Endothelial cell (in vitro differentiated cells): ENCODE measurements at places on chromosomes 6 and 20. TPM values are rescaled to one million over a fixed set of nuclear protein-coding genes. Genes with fewer than 3 reads are reported as not detected.
A peak's percentile ranks its signal among the peaks of the same experiment; 100 is the strongest.

The SPTLC3 gene
- total RNA-seq, result 0.41 TPM

The PLA2G7 gene
- 0.21 TPM for total RNA-seq

GRCh38 chr6:47276377-47276776 lies 33.3 kb downstream of the TNFRSF21 start:
- peaks cover 16% of the 10 kb centered on the region for H3K4me1 ChIP-seq
- no peak for DNase-seq
- peaks cover 17% of the 10 kb centered on the region for H3K36me3 ChIP-seq
- H3K27ac ChIP-seq, result no peak overlapping the region
- H3K27me3 ChIP-seq, result no peaks in the 10 kb centered on the region
- H3K4me3 ChIP-seq, result no peak overlapping the region

- DNase-seq, result no peak
- no peaks in the 10 kb centered on the region for H3K27me3 ChIP-seq
- no peaks in the 10 kb centered on the region for H3K4me1 ChIP-seq
- no peaks in the 10 kb centered on the region for H3K36me3 ChIP-seq
- no peak overlapping the region for H3K27ac ChIP-seq
- H3K4me3 ChIP-seq, result no peak overlapping the region
Measured at GRCh38 chr6:2751871-2752270, 1.1 kb upstream of the MYLK4 start.

GRCh38 chr20:33005132-33005566 lies 916 bp upstream of the SUN5 start:
- no peak for DNase-seq
- peaks cover 8% of the 10 kb centered on the region for H3K27me3 ChIP-seq
- H3K4me1 ChIP-seq, result peaks cover 6% of the 10 kb centered on the region
- no peak overlapping the region for H3K4me3 ChIP-seq

The SYTL3 gene
- total RNA-seq, result 0.77 TPM

- DNase-seq, result no peak
- H3K4me1 ChIP-seq, result no peaks in the 10 kb centered on the region
- H3K27me3 ChIP-seq, result peaks cover 3% of the 10 kb centered on the region
- peaks cover 40% of the 10 kb centered on the region for H3K36me3 ChIP-seq
- H3K4me3 ChIP-seq, result no peak overlapping the region
Measured at GRCh38 chr6:158312672-158313397, 570 bp downstream of the TULP4 start.

DNA sequence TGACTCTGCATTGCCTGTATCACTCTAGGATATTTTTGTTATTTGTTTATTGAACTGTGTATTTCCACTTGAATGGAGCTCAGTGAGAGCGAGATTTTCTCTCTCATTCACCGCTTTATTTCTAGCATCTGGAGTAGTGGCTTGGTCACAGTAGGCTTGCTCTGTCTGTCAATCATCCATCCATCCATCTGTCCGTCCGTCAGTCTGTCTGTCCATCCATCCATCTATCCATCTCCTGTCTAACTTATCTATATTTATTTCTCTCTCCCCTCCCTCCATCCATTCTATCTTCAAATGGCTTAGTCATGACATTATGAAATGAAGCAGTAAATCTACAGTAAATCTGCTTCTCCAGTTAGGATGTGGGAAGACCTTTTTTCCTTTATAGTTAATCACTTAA lies 94.6 kb downstream of the TIAM2 start:
- peaks cover 4% of the 10 kb centered on the region for H3K27me3 ChIP-seq
- no peak overlapping the region for H3K27ac ChIP-seq
- H3K36me3 ChIP-seq, result peaks cover 11% of the 10 kb centered on the region
- DNase-seq, result no peak

The HCK gene
- total RNA-seq, result 0.54 TPM

The BPIFB2 gene
- total RNA-seq, result not detected

DNA sequence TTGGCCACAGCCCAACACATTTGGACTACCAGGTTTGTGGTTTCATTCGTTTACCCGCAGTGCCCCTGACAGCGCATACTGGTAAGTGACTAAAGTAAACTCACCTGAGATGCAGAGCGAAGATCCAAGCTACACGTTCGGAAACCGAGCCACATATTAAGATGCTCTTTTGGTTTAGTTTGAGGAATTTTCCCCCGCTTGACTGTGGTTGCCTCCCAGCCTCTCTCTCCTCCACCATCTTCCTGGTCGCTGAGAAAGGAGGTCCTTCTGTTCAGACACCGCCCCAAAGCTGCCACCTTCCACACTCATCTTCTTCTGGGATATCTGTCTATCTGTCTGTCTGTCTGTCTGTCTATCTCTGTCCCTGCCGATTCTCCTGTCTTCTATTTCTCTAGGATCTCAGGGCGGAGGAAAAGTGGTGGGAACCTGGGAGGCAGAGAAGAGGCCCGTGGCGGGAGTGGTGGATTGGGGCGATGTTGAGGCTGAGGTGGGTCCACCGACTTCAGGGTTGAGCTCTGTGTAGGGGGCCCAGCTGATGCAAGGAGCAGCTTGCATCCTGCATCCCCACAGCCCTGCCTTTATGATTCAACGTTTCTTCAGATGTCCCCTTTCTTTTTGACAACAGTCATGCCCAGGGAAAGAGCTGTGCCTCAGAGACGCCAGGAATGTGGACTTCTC lies 196.9 kb upstream of the ZNF184 start:
- H3K4me1 ChIP-seq, result peaks cover 20% of the 10 kb centered on the region
- peak overlapping the region; percentile 76 for H3K4me3 ChIP-seq
- peaks cover 22% of the 10 kb centered on the region for H3K27me3 ChIP-seq

The SYNDIG1 gene
- total RNA-seq, result 8.1 TPM

DNA sequence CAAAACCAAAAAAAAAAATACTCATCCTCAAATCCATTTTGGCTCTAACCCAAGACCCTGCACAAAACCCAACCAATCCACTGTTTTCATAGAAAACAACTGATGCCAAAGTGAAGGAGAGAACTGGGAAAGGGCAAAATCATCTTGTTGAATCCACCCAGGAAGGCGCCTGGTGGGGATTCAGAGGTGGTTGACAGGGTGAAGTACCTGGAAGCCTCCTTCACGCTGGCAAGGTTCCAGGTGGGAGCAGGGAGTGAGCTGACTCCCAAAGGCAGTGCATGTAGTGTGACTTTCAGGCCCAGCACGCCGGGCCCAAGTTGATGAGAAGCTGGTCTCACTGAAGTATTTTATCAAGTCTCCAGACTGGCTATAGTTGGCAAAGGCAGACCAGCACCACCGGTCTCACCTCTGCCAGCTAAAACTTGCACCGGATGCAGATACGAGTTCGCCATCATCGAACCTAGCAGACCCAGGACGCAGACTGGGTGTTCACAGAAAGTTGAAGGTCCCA lies 16.5 kb downstream of the PPP1R10 start:
- DNase-seq, result no peak
- H3K4me1 ChIP-seq, result peaks cover 36% of the 10 kb centered on the region
- H3K27ac ChIP-seq, result peak overlapping the region; percentile 82
- peak overlapping the region; percentile 76 for H3K4me3 ChIP-seq
- peaks cover 38% of the 10 kb centered on the region for H3K36me3 ChIP-seq
- peaks cover 21% of the 10 kb centered on the region for H3K27me3 ChIP-seq

DNA sequence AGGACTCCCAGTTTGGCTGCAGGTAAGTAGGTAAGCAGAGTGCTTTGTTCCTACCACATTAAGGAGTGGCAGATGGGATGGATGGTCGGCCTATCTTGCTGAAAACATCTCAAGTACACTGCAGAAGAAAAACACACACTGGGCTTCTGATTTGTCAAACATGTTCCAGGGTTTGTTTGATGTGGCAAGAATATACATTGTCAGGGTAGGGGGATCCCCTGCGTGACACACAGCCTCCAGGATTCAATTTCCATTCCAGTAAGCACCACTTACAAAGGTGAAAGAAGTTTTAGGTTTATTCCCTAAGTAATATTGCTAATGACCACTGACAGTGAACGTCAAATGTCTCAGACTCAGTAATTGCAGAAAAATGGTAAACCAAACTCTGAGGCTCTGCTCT lies 26.0 kb upstream of the KIF16B start:
- H3K27ac ChIP-seq, result no peak overlapping the region
- no peak overlapping the region for H3K4me3 ChIP-seq
- no peaks in the 10 kb centered on the region for H3K4me1 ChIP-seq
- no peak for DNase-seq
- H3K36me3 ChIP-seq, result no peaks in the 10 kb centered on the region

DNA sequence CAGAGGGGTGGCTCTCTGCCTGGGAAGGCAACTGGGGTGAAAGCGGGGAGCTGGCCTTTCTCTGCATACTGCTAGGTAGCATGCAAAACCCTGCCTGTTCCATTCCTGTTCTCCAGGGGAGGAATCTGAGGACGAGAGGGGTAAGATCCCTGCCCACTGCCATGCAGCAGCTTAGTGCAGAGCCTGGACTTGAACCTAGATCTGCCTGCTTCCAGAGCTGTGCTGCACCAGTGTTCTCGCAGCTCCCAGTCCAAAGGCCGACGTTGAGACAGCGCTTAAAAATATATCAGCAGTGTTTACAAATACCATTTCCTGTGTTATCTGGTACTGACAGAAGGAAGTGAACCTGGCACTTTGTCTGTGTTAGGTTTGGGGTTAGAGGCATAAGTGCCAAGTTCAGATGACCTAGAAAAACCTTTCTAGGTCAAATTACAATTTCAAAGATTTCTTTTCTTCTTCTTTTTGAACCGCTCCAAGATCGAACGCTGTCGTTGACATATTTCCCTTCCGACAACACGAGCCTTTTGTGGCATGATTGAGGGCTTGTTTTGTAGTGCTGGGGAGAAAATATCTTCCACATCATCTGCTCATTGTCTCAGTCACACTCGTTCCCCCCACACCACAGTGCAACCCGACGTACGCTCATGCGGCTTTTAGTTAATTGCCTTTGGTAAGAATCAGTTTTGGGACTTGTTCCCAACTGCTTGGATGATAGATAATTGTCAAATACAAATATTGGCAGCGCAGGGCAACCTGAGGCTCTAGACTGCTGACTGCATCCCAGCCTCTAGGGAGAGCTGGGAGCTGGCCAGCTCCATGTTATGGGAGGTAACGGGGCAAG lies 44.6 kb downstream of the TOX2 start:
- DNase-seq, result no peak
- no peak overlapping the region for H3K4me3 ChIP-seq
- H3K27ac ChIP-seq, result no peak overlapping the region
- H3K36me3 ChIP-seq, result no peaks in the 10 kb centered on the region
- peaks cover 13% of the 10 kb centered on the region for H3K4me1 ChIP-seq
- H3K27me3 ChIP-seq, result no peaks in the 10 kb centered on the region

GRCh38 chr6:165236326-165236725 lies 73.1 kb downstream of the C6orf118 start:
- no peak overlapping the region for H3K4me3 ChIP-seq
- no peak for DNase-seq
- H3K4me1 ChIP-seq, result no peaks in the 10 kb centered on the region

DNA sequence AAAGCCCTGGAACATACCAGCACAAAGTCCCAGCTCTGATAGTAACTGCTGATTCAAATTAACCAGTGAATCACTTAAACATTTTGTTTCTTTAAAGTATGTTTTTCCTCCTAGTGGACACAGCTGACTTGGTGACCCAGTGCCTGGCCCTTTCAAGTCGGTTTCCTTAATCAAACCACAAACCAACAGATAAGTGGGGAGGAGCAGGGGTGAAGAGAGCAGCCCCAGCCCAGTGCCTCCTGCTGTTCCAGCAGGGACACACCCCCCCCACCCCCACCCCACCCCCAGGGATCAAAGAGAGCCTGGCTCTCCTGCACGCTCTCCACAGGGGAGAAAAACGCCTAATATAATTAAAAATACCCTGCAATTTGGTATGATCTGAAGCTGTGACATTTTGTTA lies 55.4 kb upstream of the TBXT start:
- no peak overlapping the region for H3K27ac ChIP-seq
- no peak for DNase-seq
- H3K4me1 ChIP-seq, result peaks cover 6% of the 10 kb centered on the region
- H3K4me3 ChIP-seq, result no peak overlapping the region
- H3K36me3 ChIP-seq, result peaks cover 3% of the 10 kb centered on the region
- no peaks in the 10 kb centered on the region for H3K27me3 ChIP-seq

DNA sequence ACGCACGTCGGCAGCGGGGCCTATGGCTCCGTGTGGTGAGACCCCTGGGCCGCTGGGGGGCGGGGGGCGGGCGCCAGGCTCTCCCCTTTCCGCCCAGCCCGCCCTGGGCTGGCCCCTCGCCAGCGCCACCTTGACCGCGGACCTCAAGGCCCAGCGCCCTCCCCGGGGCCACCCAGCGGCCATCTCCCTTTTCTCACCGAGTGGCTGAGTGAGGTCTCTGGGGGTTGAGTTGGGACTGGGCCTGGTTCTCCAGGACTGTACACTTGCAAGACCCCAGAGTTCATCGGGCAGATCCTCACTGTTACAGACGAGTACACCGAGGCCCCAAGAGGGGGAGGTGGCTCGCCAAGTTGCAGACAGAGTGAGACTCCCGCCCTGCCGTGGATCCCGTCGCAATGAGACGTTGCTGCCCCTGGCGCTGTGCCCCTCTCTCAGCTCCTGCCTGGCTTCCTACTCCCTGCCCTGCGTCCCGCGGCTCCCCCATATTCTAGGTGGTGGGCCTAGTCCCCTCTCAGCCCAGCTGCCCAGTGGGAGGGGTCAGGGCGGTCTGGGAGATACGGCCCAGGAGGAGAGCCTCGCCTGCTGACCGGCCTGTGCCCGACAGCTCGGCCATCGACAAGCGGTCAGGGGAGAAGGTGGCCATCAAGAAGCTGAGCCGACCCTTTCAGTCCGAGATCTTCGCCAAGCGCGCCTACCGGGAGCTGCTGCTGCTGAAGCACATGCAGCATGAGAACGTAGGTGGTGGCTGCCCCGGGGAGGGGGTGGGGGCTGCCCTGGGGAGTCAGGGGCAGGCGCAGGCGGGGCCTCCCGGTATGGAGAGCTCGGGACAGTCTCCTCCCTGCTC lies 576 bp downstream of the MAPK13 start:
- DNase-seq, result no peak
- H3K36me3 ChIP-seq, result peaks cover 7% of the 10 kb centered on the region
- H3K4me1 ChIP-seq, result peaks cover 11% of the 10 kb centered on the region
- H3K4me3 ChIP-seq, result no peak overlapping the region

The CRISP3 gene
- total RNA-seq, result 0.80 TPM

The SLC35B3 gene
- total RNA-seq, result 17.3 TPM

DNA sequence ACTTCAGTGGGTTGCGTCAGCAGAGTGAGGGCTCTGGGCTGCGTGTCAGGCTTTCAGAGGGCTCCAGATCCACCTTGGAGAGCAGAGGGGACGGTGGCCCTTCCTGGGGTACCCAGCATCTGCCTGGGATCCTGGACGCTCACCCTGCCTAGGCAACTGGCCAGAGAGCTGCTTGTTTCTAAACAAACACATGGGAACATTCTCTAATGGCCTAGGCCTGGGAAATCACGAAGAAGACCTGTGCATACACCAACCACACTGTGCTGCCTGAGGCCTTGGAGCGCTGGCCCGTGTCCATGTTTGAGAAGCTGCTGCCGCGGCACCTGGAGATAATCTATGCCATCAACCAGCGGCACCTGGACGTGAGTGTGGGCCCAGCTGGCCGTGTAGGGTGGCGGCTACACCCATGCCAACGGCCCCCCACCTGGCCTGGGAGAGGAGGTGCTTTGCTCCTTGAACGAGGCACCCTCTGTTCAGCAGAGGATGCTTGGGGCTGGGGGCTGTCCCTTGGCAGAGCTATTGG lies 32.2 kb downstream of the PYGB start:
- no peak overlapping the region for H3K4me3 ChIP-seq
- H3K36me3 ChIP-seq, result peaks cover 20% of the 10 kb centered on the region
- H3K27ac ChIP-seq, result no peak overlapping the region
- H3K4me1 ChIP-seq, result no peaks in the 10 kb centered on the region
- no peak for DNase-seq

- H3K27ac ChIP-seq, result no peak overlapping the region
- peak; percentile 21 for DNase-seq
- no peaks in the 10 kb centered on the region for H3K36me3 ChIP-seq
- H3K4me3 ChIP-seq, result no peak overlapping the region
- H3K4me1 ChIP-seq, result peaks cover 4% of the 10 kb centered on the region
Measured at GRCh38 chr6:701700-702479, 9.0 kb upstream of the EXOC2 start.

- no peak overlapping the region for H3K4me3 ChIP-seq
- no peaks in the 10 kb centered on the region for H3K36me3 ChIP-seq
- no peaks in the 10 kb centered on the region for H3K4me1 ChIP-seq
- H3K27me3 ChIP-seq, result no peaks in the 10 kb centered on the region
- no peak overlapping the region for H3K27ac ChIP-seq
Measured at GRCh38 chr20:9877932-9878495, 39.1 kb upstream of the PAK5 start.
